ENCODE measurements at places on chromosomes 5 and 9.

DNA sequence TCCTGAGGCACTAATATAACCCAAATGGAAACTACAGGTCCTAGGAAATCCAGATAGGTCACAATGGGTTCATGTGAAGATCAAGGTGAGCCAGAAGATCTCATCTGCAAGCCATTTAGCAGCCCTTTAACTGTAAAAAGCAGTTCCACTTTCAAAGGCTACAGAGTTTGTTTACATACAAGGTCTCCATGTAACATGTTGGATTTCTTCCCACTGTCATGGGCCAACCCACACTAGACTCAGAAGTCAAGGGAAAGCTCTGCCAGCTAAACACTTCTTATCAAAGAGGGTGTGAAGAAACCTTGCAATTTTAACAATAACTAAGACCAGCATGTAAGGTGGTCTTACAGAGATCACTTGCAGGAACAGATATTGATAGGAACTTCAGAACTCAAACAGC, 3.8 kb upstream of the CTNNAL1 start:
- no peak for DNase-seq

DNA sequence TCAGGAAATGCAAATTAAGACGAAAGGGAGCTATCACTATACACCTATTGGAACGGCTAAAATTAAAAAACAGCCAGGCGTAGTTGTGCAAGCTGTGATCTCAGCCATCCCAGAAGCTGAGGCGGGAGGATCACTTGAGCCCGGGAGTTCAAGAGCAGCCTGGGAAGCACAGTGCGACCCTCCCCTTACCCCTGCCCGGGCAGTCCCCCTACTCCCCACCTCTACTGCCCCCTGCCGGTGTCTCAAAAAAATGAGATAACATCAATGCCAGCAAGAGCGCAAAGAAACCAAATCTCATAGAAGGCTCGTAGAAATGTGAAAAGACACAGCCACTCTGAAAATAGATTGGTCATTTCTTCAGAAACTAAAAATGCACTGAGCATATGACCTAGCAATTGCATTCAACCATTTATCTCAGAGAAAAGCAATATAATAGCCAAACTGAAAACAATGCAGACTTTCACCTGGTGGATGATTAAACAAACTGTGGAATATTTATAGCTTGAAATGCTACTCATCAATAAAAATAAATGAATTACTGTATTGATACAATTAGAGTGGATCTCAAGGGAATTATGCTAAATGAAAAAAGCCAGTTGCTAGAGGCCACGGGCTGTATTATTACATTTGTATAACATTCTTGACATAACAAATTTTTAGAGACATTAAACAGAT, 20.6 kb downstream of the OR2V2 start:
- DNase-seq: no peak

DNA sequence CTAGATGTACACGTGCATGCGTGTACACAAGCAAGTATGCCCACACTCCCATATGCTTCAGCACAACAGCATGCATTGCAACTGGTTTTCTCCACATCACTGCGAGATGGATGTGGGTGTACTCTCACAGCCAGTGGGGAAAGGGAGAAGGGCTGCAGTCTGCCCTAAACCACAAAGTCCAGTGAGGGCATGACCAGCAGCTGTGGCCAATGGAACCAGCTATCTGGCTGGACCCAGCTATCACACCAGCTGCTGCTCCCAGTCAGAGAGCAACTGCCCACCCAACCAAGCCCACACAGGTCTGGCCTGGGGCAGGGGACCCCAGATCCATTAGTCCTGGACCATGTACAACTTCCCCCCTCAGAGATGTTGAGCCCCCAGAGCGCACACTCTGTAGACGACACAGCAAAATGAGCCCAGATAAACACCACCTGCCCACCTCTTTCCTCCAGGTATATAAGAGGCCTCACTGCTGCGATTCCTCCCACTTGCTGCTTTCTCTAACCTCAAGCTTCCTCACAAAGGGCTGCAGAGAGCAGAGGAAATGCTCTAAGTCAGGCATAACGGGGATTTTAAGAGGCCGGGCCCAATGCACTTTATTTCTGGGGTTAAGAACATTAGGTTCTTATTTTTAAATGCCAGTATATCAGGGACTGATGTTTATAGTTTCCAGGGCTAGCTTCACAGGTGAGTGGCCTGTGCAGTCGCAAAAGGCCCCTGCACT, 39.0 kb downstream of the SHB start:
- DNase-seq: no peak

DNA sequence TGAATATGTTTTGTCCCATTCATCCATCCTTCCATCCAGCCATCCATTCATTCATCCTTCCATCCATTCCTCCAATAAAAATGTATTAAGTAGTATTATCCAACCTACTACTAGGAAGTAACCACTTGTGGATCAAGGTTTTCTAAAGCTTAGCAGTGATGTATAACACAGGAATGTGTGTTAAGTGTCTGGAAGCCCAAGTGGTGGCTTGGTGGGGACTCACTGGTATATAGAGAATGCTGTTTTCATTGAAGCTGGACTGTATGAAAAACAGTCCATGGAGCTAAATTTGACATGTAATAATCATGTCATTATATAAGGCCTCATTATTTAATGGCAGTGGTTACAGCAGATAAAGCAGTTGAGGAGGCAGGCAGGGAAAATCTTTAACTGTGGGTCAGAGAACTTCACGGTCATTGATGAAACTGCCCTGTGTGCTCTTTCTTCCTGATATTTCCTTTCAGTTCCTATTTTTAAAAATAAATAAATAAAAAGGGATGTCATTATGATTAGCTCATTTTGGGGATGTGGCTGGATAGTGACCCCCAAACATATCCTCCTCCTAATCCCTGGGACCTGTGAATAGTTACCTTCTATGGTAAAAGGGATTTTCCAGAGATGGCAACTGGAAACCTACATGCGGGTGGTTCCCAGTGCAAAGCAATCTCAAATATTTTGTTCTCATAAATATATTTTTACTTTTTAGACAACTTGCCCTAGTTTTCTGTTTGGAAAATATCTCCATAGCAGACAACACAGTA, 82.3 kb downstream of the DAPK1 start:
- no peak for DNase-seq

- DNase-seq: no peak
Measured at GRCh38 chr9:137943655-137944054, 66.1 kb downstream of the CACNA1B start.

GRCh38 chr9:109950710-109951443, 170.9 kb downstream of the PALM2AKAP2 start:
- no peak for DNase-seq

- no peak for DNase-seq
Measured at GRCh38 chr5:81572201-81572600, 178.3 kb upstream of the ACOT12 start.
